ENCODE measurements at places on chromosomes 2 and 18.

DNA sequence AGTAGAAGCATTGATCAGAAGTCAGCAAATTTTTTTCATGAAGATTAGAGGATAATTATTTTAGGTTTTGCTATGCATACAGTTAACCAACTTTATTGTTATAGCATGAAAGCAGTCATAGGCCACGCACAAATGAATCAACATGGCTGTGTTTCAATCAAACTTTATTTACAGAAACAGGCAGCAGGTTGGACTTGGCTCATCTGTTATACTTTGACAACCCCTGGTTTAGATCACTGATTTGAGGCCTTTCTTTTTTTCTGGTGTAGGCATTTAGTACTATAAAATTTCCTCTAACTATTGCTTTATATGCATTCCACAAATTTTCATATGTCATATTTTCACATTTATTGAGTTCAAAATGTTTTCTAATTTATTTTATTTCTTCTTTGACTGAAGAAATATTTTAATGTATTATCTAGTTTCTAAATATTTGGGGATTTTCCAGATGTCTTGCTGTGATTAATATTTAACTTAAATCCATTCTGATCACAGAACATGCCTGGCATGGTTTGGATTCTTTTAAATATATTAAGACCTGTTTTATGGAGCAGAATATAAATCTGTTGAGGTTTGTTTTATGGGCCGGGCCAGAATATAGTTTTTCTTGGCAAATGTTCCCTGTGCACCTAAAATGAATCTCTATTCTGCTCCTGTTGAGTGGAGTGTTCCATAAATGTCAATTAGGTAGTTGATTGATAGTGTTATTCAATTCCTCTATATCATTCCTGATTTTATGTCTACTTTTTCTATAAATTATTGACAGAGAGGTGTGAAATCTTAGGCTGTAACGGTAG lies 116.3 kb upstream of the KLHL29 start:
- DNase-seq, result no peak

DNA sequence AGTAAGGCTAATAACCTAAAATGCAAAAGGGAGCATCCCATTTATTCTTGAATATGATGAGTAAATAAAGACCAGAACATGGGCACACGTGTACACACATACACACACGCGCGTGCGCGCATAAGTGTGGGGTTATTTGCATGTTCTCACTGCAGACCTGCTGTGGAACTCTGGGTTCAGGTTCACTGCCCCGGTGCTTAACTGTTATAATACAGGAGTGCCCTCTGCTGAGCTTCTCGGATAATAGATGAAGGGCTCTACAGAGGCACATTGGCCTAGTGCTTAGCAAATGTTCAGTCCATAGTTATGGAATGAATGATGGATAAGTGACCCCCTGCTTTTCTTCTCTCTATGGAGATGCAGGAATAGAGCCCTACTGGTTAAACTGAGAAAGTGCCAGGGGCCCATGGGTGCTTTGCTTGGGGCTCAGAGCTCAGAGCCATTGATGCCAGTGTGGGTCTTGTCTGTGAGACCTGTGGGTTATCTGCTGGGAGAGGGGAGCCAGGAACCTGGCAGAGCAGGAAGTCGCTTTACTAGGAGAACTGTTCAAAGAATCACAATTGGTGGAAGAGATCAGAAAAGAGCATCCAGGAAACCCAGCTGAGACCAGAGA lies 3.6 kb upstream of the ARL4C start:
- DNase-seq, result no peak

DNA sequence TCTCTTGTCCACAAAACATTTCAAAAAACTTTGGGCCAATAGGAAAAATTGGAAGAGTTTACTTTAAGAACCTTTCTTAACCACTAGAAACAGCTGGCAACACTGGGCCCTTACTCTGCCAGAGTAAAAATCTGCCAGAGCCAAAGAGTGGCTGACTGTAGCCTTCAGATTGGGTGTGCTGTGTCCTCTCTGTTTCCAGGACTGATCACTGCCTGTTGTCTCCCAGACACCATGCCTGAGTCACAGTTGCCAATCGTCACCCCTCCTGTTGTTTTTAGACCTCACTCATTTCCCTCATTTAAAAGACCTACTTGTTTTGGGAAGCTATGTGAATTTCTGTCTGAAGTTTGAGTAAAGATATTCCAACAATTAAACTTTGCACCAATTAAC lies 159.1 kb downstream of the PPP1R1C start:
- DNase-seq, result no peak

GRCh38 chr18:22363867-22364463 lies 53.8 kb downstream of the CTAGE1 start:
- no peak for DNase-seq

Measured in left hindlimb (tissue), 1 donor.